ENCODE measurements at places on chromosomes 1 and 21.

DNA sequence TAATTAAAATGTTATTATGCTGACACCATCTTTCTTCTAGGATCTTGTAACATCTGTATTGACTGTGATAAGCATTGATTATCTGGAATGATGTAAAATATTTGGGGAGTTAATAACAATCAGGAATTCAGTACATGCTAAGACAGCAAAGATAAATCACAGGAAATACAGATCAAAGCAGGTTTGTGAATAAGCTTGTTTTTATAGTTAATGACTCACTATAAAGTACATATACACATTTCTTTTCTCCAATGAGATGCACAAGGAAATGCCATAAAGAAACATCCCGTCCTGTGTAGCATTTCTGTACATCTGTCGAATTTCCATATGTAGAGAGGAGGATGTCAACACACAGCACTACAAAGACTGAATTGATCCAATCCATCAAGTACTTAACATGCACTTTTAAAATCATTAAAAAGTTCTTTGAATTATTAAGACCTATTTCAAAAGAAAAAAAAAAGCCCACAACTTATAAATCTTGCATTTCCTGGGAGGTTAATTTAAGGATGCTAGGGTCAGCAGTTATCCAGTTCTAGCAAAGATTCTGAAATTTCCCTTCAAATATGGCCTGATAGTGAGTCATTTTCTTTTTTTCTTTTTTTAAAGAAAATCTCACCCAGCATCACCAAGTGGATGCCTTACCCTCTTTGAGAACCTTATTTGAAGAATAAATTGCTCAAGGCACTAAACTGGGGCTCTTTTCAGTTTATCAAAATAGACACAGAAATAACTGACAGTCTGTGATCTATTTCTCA is 243.2 kb upstream of the NR5A2 start:
- DNase-seq: no peak

DNA sequence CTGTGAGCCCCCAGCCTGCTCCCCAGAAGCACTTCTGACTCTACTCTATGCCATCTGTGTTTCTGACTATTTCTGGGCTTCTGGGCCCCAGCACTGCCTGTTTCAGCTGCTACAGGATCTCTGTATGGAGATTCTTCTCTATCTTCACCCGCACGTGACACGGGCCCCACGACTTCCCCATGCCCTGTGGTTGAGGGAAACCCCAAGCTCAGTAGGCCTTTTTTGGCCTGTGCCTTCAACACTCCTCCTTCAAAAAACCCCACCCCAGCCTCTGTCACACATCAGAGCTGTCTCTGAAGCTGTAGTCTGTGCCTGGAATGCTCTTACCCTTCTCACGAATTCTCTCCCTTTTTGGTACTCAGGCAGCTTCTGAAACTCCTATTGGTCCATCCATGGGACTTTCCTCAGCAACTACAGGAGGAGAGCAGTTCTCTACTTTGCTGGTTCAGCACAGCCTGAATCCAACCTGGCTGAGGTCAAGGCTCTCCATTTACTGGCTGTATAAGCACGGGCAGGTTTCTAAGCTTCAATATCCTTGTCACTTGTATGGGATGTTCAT is 2.0 kb upstream of the NID1 start:
- DNase-seq: peak; percentile 41

GRCh38 chr1:7420098-7420445 is 351.0 kb upstream of the VAMP3 start:
- DNase-seq: no peak

GRCh38 chr21:43918385-43918947 is 53.4 kb downstream of the AGPAT3 start:
- DNase-seq: no peak

GRCh38 chr1:230867101-230867902 is 1.0 kb downstream of the C1orf198 start:
- DNase-seq: no peak

DNA sequence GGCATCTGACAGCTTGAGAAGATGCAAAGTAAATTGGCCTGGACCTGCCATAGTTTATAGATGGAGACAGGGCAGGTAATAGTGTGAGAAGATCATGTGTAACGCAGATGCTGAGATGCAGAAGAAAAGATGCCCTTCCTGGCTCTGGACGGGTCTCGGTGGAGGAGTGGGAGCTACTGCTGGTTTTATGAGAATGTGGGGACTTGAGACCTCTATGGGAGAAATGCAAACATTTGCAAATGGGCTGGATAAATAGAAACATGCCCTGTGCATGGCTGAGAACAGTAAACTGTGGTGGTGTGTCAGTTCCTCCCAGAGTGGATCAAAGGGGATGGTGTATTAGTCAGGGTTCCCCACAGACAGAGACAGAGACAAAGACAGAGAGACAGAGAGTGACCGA is 21.9 kb downstream of the UBASH3A start:
- DNase-seq: no peak

GRCh38 chr21:33397717-33398116 is 5.5 kb upstream of the IFNGR2 start:
- DNase-seq: no peak

GRCh38 chr1:214582289-214582891 is 20.6 kb upstream of the CENPF start:
- no peak for DNase-seq

GRCh38 chr21:44601596-44602462 is 1.4 kb downstream of the KRTAP10-7 start:
- DNase-seq: no peak

DNA sequence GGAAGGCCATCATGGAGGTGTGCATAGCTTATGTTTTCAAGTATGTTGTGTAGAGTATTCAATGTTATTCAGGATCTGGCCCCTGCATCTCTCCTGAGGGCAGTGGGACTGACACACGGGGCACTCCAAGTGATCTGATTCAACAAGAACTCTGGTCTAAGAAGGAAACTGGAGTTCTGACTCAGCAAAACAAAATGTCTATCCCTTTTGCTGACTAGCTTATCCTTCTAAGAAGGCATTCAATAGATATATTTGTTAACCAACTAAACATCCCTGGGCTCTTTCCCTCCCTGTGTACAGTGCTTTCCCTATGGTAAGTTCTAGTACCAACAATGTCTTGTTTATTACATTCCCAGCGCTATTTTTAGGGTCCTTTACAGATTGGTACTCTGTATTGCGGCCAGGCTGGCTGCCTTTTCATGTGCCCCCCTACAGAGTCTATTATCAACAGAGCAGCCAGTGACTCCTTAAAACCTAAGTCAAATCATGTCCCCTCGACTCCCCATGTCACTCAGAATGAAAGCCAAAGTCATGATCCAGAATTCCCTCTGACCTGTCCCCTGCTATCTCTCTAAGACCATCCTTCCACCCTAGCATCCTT is 304.9 kb downstream of the KCNH1 start:
- DNase-seq: no peak

GRCh38 chr21:27505516-27505915 is 538.6 kb upstream of the ADAMTS5 start:
- DNase-seq: no peak

DNA sequence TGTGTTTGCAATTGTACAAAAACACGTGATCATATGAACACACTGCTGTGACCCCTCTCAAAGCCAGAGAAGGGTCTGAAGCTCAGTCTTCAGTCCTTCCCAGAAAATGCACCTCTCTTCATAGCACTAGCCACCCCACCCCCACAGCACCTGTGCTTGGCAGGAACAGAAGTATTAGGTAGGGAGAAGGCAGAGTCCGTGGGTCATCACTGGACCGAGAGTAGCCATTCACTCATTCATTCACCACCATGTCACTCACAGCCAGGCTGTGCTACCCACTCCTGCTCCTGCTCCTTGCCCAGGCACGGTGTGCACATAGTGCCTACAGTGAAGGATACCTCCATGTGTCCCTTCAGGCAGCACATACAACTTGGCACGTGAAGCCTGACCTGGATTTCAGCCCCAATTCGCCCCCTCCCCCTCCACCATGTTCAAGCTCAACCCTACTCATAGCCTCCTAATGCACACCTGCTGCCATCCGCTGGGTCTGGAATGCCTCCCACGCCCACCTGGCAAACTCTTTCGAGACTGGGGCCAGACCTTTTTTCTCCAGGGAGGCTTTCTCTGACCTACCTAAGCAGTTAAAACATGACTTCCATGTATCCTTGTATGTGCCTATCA is 81.9 kb upstream of the GALNT2 start:
- DNase-seq: no peak

GRCh38 chr1:118982266-118982665 is 5.9 kb downstream of the TBX15 start:
- no peak for DNase-seq

DNA sequence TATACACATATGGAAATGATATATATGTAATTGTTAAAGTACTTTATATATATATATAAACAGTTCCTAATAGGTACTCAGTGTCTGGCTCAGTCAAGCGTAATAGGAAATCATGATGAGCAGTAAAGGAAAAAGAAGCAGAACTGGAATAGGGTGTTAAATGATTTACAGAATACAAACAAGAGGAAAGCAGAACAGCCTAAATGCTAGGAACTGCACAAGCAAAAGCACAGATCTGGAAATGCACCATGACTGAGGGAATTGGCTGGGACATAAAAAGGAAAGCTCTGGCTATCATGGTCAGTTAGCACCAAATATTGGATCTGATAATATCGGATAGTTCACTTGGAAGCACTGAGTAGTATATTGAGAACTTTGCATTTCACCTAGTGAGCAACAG is 51.8 kb downstream of the SLC44A5 start:
- DNase-seq: no peak

DNA sequence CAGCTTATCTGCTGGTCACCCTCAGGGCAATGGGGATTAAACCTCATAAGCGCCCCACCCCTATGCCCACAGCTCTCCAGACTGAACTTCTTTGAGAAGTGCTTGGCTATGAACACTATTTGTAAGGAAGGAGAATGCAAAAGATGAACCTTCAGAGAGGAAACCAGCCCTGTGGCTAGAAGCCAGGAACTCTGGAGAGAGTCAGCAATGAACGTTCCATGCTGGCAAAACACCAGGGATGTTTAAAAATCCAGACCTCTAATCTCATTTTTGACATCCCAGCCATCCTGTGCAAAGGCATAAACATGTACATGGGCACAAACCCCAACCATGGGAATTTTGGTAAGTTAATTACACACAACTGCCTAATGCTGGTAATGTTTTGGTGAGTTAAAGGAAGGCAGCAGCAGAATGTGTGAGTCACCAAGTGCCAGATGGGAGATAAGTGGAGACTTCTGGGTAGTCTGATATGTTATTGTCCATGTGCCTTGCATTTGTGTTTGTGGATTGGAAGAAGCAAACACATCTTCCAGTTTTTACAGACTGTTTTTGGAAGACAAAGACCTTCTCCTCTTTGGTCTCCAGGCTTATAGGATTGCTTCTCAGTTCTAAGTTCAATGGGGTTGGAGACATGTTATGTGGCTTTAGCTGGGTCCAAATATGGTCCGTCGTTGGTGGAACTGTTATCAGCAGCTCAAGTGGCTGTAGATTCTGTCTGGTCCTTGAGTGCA is 174.1 kb upstream of the ETV3 start:
- no peak for DNase-seq

GRCh38 chr1:228392111-228392936 is 14.3 kb downstream of the TRIM11 start:
- DNase-seq: no peak

GRCh38 chr1:223730479-223731132 is 18.3 kb downstream of the CAPN2 start:
- DNase-seq: no peak

DNA sequence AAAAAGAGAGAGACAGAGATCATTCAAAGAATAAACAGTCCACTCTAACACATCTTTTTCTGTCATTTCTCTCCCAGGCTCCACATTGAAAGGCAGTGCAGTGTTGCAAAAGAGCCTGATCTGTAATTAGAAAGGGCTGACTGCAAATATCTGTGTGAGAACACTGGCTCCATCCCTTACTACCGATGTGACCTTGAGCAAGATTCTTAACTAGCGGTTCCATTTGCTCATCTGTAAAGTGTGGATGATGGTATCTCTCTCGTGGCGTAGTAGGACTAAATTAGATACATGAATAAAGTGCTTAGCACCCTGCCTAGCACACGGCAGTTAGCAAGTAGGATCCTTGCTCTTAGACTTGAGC is 26.9 kb upstream of the SLC44A3 start:
- DNase-seq: no peak

DNA sequence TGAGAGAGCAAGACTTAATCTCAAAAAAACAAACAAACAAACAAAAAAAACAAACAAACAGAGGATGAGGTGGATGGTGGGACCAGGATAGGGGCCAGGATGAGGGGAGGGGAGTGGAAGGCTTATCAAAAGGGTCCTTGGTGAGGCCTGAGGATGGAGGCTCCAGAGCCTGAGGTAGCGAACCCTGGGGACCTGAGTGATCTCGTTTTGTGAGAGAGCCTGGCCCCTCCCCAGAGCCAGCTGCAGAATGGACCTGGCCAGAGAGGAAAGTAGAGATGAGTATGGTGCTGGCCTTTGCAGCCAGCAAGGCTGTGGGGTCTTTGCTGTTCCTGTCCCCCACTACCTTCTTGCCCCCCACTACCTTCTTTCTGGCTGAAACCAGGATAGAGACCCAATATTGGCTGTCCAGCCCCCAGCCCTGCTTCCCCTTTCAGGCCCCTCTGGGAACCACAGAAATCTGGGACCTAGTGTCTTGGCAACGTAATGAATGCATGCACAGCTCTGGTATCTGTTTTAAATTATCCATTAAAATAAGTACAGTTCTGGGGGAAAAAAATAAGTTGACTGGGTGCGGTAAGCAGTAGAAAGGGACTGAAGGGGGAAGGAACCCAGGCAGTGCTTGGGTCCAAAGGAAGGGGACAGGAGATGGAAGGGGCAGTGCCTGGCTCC is 1.1 kb upstream of the LMNA start:
- DNase-seq: no peak

- DNase-seq: no peak
Observed at GRCh38 chr21:29557200-29557599, 258.5 kb downstream of the BACH1 start.

- DNase-seq: no peak
Observed at GRCh38 chr1:68301471-68302001, 69.2 kb upstream of the WLS start.

- DNase-seq: no peak
Observed at GRCh38 chr1:240691909-240692705, 80.2 kb upstream of the GREM2 start.

DNA sequence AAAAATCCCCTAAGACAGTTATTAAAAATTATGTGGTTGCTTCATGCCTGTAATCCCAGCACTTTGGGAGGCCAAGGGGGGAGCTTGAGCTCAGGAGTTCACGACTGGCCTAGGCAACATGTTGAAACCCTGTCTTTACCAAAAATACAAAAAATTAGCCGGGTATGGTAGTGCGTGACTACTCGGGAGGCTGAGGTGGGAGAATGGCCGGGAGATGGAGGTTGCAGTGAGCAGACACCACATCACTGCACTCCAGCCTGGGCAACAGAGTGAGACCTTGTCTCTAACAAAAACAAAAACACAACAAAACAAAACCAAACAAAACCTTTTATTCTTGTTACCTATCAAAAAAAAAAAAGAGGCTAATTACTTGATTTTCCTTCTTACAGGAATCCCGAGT is 2.1 kb downstream of the ELK4 start:
- no peak for DNase-seq

- DNase-seq: no peak
Observed at GRCh38 chr21:38247738-38248510, 8.9 kb upstream of the KCNJ15 start.

GRCh38 chr1:9654051-9654833 is 2.7 kb downstream of the PIK3CD start:
- DNase-seq: no peak

All from stimulated activated CD8-positive, alpha-beta memory T cell treated with anti-CD3 and anti-CD28 coated beads, Interleukin-15, amount 100 ng/mL, for 4 hours (primary cell).